ENCODE measurements at places on chromosomes 4 and X.

GRCh38 chr4:142645475-142646108 is 200.5 kb downstream of the INPP4B start:
- peak; percentile 73 for DNase-seq
- H3K27ac ChIP-seq = peak overlapping the region; percentile 87
- H3K4me1 ChIP-seq = peaks cover 33% of the 10 kb centered on the region

GRCh38 chr4:6619116-6619465 is 21.4 kb upstream of the MRFAP1 start:
- H3K4me3 ChIP-seq = no peak overlapping the region
- DNase-seq = no peak
- H3K4me1 ChIP-seq = no peaks in the 10 kb centered on the region
- peaks cover 58% of the 10 kb centered on the region for H3K36me3 ChIP-seq
- no peaks in the 10 kb centered on the region for H3K27me3 ChIP-seq

GRCh38 chr4:172851534-172851933 is 317.1 kb upstream of the GALNT7 start:
- no peaks in the 10 kb centered on the region for H3K4me1 ChIP-seq
- no peaks in the 10 kb centered on the region for H3K36me3 ChIP-seq

DNA sequence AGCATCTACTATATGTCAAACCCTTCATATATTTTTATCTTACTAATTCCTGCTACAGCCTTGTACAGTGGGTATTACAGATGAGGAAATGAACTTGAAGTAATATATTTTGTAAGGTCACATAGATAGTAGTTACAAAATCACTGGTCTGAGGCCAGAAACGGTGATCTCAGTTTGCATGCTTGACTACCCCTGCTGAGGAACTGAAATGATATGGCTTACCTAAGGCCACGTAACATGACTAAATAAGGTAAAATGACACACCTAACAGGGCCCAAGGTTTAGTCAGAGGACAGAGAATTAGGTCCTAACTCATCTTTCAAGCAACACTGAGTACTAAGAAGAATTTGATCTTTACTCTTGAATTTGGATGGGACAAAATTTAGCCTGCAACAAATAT is 1.5 kb upstream of the COMMD8 start:
- H3K4me3 ChIP-seq = no peak overlapping the region
- no peak for DNase-seq
- H3K27ac ChIP-seq = no peak overlapping the region
- peaks cover 36% of the 10 kb centered on the region for H3K4me1 ChIP-seq
- H3K27me3 ChIP-seq = no peaks in the 10 kb centered on the region

GRCh38 chr4:140719686-140720085 is 36.5 kb downstream of the TBC1D9 start:
- H3K27me3 ChIP-seq = no peaks in the 10 kb centered on the region
- H3K4me1 ChIP-seq = no peaks in the 10 kb centered on the region
- H3K36me3 ChIP-seq = no peaks in the 10 kb centered on the region
- no peak overlapping the region for H3K4me3 ChIP-seq
- no peak for DNase-seq

GRCh38 chrX:11766487-11766886 is 8.4 kb downstream of the MSL3 start:
- H3K36me3 ChIP-seq = peaks cover 54% of the 10 kb centered on the region
- H3K27me3 ChIP-seq = no peaks in the 10 kb centered on the region
- no peak overlapping the region for H3K27ac ChIP-seq
- H3K4me3 ChIP-seq = no peak overlapping the region
- 0 out of 2 replicates have a peak, but pooled peaks cover 3% of the 10 kb centered on the region for H3K4me1 ChIP-seq

GRCh38 chrX:77922787-77923186 is 12.3 kb downstream of the ATP7A start:
- no peak for DNase-seq
- no peaks in the 10 kb centered on the region for H3K27me3 ChIP-seq
- no peak overlapping the region for H3K27ac ChIP-seq
- no peaks in the 10 kb centered on the region for H3K36me3 ChIP-seq
- peaks cover 12% of the 10 kb centered on the region for H3K4me1 ChIP-seq
- no peak overlapping the region for H3K4me3 ChIP-seq

DNA sequence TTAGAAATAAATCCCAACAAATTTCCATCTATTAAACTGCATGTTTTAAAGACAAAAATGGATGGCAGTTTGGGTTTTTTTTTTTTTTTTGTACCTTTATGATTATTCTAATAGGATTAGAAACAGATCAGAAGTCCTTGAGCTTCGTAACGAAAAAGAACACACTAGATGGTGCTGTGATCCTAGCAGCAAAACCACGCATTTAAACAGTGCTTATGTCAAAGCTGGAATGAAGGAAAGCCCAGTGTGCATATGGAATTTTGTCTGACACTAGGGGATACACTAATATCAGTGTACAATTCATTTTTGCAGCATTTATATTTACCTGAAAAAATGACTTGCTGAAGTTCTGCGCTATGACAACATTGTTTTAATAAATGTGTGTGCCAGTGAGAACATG is 229.1 kb downstream of the VEGFC start:
- no peak for DNase-seq
- H3K4me3 ChIP-seq = no peak overlapping the region
- peaks cover 15% of the 10 kb centered on the region for H3K27me3 ChIP-seq
- H3K4me1 ChIP-seq = no peaks in the 10 kb centered on the region
- H3K36me3 ChIP-seq = no peaks in the 10 kb centered on the region
- H3K27ac ChIP-seq = no peak overlapping the region

- no peak overlapping the region for H3K27ac ChIP-seq
- H3K4me3 ChIP-seq = no peak overlapping the region
- DNase-seq = no peak
These were observed 54.8 kb downstream of the DHRSX start for GRCh38 chrX:2445662-2446623.

- H3K4me3 ChIP-seq = no peak overlapping the region
- no peak for DNase-seq
- no peaks in the 10 kb centered on the region for H3K27me3 ChIP-seq
- no peaks in the 10 kb centered on the region for H3K4me1 ChIP-seq
- no peak overlapping the region for H3K27ac ChIP-seq
These were observed 13.1 kb downstream of the SMAD1 start for GRCh38 chr4:145494666-145495270.

DNA sequence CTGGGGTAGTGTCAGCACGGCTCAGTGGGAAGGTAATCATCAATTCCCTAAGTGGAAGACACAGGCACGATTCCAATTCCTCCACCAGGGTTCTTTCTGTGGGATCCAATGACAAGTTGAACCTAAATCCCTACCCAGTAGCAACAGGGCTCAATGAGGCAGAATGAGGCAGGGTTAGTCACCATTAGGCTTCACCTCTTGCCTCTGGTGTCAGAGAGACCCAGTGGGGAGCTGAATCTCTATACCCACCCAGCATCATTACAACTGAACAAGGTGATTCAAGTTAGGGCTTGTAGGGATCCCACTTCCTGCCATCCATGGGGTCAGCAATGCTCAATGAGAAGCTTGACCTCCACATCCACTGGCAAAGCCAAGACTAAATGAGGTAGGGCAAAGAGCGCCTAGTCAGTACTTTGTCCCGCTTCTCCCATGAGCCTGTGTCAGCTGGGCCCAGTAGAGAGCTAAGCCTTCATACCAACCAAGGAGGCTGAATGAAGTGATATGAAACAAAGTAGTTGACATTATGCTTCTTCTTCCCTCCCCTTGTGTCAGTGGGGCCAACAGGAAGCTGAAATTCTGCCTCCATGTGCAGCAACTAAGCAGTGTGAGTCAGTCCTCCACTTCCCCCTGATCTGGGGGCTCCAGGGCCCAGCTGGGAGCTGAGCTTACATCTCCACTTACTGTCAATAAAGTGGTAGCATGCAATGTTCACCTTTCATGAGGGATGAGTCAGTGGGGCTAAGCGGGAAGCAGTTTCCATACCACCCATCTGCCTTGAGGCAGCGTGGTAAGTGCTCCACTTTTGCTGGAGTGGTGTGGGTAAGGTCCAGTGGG is 36.4 kb upstream of the RBM41 start:
- H3K27me3 ChIP-seq = no peaks in the 10 kb centered on the region
- H3K36me3 ChIP-seq = no peaks in the 10 kb centered on the region

GRCh38 chrX:130793975-130794374 is 109.0 kb downstream of the ENOX2 start:
- H3K27ac ChIP-seq = no peak overlapping the region
- no peaks in the 10 kb centered on the region for H3K4me1 ChIP-seq
- H3K27me3 ChIP-seq = no peaks in the 10 kb centered on the region
- DNase-seq = no peak
- no peak overlapping the region for H3K4me3 ChIP-seq

DNA sequence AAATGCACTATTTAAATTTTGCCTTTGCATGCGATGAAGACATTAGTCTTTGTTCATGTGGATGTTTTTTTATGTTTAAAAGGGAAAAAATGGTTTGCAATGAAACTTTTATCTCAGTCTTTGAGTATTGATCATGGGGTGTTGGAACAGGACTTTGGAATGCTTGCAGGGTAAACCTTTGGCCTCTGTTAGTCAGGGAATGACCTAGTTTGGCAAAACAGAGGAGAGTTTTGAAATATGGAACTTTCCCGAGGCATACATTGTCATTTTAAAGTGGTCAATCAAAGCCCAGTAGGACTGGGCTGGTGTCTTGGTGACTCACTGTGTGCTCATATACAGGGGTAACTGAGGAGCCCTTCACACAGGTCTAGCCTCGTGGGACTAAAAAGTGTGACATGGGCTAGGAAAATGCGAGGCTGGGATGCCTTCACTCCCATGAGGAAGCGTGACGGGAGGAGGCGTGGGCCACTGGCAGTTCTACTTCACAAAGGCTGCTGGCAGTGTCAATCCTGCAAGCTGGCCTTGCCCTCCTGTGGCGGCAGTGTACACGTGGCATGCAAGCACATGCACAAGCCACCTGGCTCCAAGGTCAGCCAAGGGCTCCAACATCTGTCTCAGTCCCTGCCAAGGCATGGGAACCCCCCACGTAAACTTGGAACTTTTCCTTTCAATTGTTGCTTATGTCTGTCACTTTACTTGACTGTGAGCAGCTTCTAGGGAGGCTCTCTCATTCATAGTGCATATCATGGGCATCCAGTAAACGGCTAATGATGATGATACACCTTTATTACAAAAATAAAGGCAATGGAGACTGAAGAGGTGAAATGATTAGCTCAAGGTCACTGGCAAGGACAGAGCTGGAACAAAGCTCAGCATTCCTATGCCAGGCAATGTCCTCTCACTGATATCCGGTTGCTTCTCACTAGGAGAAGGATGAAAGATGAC is 5.2 kb upstream of the F11 start:
- H3K27me3 ChIP-seq = no peaks in the 10 kb centered on the region
- no peaks in the 10 kb centered on the region for H3K4me1 ChIP-seq
- H3K4me3 ChIP-seq = no peak overlapping the region
- H3K36me3 ChIP-seq = no peaks in the 10 kb centered on the region
- DNase-seq = no peak

GRCh38 chr4:127012549-127012948 is 620.2 kb upstream of the INTU start:
- no peak overlapping the region for H3K27ac ChIP-seq
- H3K36me3 ChIP-seq = no peaks in the 10 kb centered on the region
- no peaks in the 10 kb centered on the region for H3K4me1 ChIP-seq
- no peak overlapping the region for H3K4me3 ChIP-seq
- no peaks in the 10 kb centered on the region for H3K27me3 ChIP-seq
- no peak for DNase-seq

GRCh38 chr4:119025916-119026661 is 109.5 kb upstream of the MYOZ2 start:
- peaks cover 9% of the 10 kb centered on the region for H3K27me3 ChIP-seq
- no peaks in the 10 kb centered on the region for H3K4me1 ChIP-seq
- H3K36me3 ChIP-seq = no peaks in the 10 kb centered on the region
- H3K27ac ChIP-seq = no peak overlapping the region
- no peak overlapping the region for H3K4me3 ChIP-seq

GRCh38 chr4:6908432-6909112 is 1.1 kb upstream of the TBC1D14 start:
- peak overlapping the region; percentile 61 for H3K4me3 ChIP-seq
- H3K27ac ChIP-seq = peak overlapping the region; percentile 94
- no peaks in the 10 kb centered on the region for H3K36me3 ChIP-seq

GRCh38 chr4:70749313-70749712 is 27.5 kb downstream of the RUFY3 start:
- H3K27ac ChIP-seq = no peak overlapping the region
- no peak overlapping the region for H3K4me3 ChIP-seq
- no peak for DNase-seq
- no peaks in the 10 kb centered on the region for H3K27me3 ChIP-seq

DNA sequence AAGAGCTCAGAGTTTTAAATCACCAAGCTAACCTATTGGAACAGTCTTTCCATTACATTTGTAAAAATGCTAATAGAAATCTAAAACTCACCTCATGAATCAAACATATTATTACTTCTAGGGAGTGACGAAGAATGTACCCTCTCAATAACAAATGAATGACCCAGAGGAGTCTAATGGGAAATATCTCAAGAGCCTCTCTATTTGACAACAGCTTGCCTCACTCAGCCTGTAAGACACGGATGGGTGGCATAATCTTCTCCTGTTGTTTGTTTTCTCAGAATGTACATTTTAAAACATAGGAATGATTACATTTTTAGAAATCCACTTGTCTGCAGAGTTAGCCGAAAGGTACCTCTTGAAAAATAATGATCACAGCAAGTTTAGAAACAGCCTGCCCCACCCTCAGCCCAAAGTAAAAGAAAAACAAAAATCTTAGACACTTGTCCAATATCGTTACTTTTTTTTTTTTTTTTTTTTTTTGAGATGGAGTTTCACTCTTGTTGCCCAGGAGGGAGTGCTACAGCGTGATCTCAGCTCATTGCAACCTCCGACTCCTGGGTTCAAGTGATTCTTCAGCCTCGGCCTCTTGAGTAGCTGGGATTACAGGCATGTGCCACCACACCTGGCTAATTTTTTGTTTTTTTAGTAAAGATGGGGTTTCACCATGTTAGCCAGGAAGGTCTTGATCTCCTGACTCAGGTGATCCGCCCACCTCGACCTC is 183.6 kb upstream of the FTHL17 start:
- H3K4me3 ChIP-seq = no peak overlapping the region
- H3K27ac ChIP-seq = no peak overlapping the region
- no peaks in the 10 kb centered on the region for H3K27me3 ChIP-seq
- H3K36me3 ChIP-seq = no peaks in the 10 kb centered on the region
- no peaks in the 10 kb centered on the region for H3K4me1 ChIP-seq
- no peak for DNase-seq

- no peak for DNase-seq
- H3K27me3 ChIP-seq = no peaks in the 10 kb centered on the region
- no peaks in the 10 kb centered on the region for H3K36me3 ChIP-seq
- H3K4me3 ChIP-seq = no peak overlapping the region
- no peaks in the 10 kb centered on the region for H3K4me1 ChIP-seq
- no peak overlapping the region for H3K27ac ChIP-seq
These were observed 367.5 kb upstream of the GRID2 start for GRCh38 chr4:91936311-91936710.

GRCh38 chrX:6067600-6067999 is 161.1 kb downstream of the NLGN4X start:
- peaks cover 65% of the 10 kb centered on the region for H3K36me3 ChIP-seq
- DNase-seq = no peak
- no peak overlapping the region for H3K27ac ChIP-seq
- no peaks in the 10 kb centered on the region for H3K4me1 ChIP-seq
